ENCODE measurements at places on chromosomes 7 and 10. TPM values are rescaled to one million over a fixed set of nuclear protein-coding genes. Genes with fewer than 3 reads are reported as not detected.

The MYH16 gene
- total RNA-seq = not detected

The CNPY1 gene
- not detected for total RNA-seq

The TCAF2 gene
- 20.2 TPM for total RNA-seq

The PLEKHS1 gene
- total RNA-seq = not detected

The C10orf143 gene
- total RNA-seq = 4.0 TPM

The GRID2IP gene
- total RNA-seq = 0.24 TPM

The PSMA2 gene
- 33.7 TPM for total RNA-seq

DNA sequence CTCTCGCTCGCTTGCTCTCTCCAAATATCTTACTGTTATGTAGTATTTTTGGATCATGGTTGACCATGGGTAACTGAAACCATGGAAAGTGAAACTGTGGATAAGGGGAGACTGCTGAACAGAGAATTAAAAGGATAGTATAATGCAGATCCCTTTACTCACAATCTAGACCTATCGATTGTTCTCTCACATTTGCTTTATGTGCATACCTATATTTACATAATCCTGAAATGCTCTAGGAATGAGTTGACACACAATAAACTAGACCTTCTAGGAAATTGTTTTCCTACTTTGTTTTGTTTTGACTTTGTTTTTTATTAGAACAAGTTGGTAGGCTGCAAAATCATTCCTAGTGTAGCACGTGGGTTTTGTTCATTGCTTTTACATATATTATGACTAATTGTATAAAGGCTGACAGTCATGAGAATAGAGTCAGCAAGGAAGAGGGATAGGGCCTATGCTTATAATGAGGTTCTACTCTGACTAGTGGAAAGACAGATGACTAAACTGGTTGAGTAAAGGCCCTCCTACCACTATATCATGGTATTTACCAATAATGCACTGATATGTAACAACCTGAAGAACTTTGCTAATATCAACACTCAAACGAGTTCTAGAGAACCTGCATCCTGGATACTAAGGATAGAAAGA lies 175.3 kb upstream of the TARP start:
- no peak overlapping the region for H3K27ac ChIP-seq
- no peaks in the 10 kb centered on the region for H3K36me3 ChIP-seq
- no peak overlapping the region for H3K4me3 ChIP-seq

DNA sequence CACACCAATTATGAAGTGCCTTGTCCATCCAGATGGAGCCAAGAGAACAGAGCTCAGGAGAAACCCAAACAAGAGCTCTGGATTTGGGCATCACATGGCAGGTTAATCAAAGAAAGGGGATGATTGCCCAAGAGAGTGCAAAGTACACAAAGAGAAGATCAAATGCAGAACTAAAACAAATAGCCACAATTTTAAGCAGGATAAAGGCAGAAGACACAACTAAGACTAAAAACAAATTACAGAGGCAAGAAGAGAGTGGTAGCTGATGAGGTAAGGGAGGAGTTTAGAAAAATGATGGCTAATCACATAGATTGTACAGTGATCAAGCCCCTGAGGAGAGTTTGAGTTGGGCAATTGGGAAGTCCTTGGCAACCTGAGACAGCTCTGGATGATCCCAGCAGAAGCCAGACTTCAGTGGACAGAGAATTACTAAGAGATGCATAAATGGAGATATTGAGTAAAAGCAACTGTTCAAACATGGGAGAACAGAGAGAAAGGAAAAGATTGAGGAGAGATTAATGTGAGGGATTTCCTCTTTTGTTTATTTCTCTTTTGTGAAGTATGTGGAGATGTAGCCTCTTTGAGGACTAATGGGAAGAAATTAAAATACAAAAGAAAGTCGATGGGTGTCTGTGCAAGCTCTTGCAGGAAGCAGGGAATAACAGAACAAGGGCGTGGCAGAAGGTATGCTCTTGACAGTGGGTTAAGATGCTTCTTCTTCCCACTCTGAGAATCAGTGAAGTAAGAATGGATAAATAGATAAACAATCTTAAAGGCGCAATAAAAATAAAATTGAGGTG lies 101.9 kb downstream of the LRRN3 start:
- no peaks in the 10 kb centered on the region for H3K4me1 ChIP-seq
- H3K4me3 ChIP-seq = no peak overlapping the region
- DNase-seq = no peak
- H3K27ac ChIP-seq = no peak overlapping the region
- H3K27me3 ChIP-seq = no peaks in the 10 kb centered on the region

DNA sequence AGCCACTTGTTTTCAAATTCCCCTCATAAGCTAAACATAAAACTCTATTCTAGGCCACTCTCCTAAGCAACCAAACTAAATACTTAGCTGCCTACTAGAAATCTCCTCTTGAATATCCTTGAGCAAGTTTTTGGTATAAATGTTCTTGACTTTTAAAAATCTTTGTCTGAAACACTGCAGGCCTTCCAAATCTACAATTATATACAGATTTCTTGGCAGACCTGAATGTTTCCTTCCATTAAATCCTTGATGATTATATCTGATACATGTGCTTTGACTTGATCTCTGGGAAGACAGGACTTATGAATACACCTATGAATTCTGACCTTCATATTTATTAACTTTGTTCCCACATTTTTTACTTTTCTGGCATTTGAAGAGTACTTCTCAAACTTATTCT lies 314.5 kb downstream of the CACNA2D1 start:
- H3K36me3 ChIP-seq = no peaks in the 10 kb centered on the region
- DNase-seq = no peak
- H3K27ac ChIP-seq = no peak overlapping the region
- no peak overlapping the region for H3K4me3 ChIP-seq

GRCh38 chr7:8314566-8314965 lies 52.6 kb upstream of the ICA1 start:
- H3K36me3 ChIP-seq = no peaks in the 10 kb centered on the region
- H3K27ac ChIP-seq = no peak overlapping the region
- H3K4me1 ChIP-seq = no peaks in the 10 kb centered on the region
- peaks cover 5% of the 10 kb centered on the region for H3K27me3 ChIP-seq
- no peak overlapping the region for H3K4me3 ChIP-seq

GRCh38 chr7:158530800-158531609 lies 56.6 kb downstream of the PTPRN2 start:
- no peaks in the 10 kb centered on the region for H3K4me1 ChIP-seq
- no peak overlapping the region for H3K27ac ChIP-seq
- H3K36me3 ChIP-seq = no peaks in the 10 kb centered on the region
- no peak for DNase-seq

- H3K27ac ChIP-seq = no peak overlapping the region
- H3K4me3 ChIP-seq = no peak overlapping the region
- no peak for DNase-seq
- H3K36me3 ChIP-seq = no peaks in the 10 kb centered on the region
Measured at GRCh38 chr10:5628451-5629302, 37.7 kb downstream of the ASB13 start.

- H3K27me3 ChIP-seq = no peaks in the 10 kb centered on the region
- DNase-seq = no peak
- H3K4me1 ChIP-seq = no peaks in the 10 kb centered on the region
- no peaks in the 10 kb centered on the region for H3K36me3 ChIP-seq
Measured at GRCh38 chr7:66748791-66749190, 8.3 kb downstream of the RABGEF1 start.

DNA sequence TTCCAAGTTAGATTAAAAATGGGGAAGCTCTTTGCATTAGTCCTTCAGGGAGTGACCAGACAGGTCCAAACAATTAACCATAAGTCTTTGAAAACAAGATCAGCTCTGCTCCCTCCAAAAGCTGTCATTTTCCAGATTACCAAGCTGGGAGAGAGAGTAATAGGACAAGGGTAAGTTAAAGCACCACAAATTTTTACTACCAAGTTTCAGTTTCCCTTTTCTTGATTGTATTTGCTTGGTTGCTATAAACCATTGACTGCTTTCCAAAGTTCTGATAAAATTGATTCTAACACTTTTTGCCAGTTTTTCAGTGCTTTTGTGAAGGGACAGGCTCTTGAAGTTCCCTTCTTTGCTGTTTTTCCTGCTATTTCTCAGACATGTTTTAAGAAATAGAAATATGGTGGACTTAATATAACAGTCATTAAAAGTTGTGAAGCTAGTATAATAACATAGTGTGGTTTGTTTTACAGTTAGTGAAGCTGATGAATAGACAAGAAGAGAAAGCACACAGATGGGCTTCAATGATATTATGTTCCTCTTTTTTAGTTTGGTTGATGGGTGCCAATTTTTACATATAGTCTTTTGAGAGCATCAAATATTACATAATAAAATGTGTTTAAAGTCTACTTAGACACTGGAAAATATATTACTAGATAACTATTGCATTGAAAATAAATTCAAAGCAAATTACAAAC lies 40.0 kb upstream of the ZNF365 start:
- H3K27me3 ChIP-seq = no peaks in the 10 kb centered on the region
- no peak overlapping the region for H3K4me3 ChIP-seq
- no peaks in the 10 kb centered on the region for H3K36me3 ChIP-seq
- H3K27ac ChIP-seq = no peak overlapping the region

DNA sequence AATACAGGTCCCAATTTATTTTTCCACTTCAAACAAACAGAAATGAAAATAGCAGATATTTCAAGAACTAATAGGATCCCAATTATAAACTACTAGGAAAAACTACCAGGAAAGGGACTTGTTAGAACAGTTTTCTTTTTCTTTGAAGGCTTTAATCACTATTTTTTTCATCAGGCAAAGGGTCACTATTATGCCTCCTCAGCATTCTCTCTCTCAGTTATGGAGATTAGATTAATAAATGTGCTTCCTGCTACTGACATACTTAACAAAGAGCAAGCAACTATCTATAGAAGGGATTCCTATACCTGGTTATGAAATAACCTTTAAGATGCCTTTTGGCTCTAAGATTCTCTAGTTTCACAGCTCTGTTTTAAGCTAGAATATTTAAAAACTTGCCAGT lies 71.0 kb upstream of the OGDHL start:
- no peak for DNase-seq
- no peaks in the 10 kb centered on the region for H3K27me3 ChIP-seq
- no peak overlapping the region for H3K27ac ChIP-seq
- H3K36me3 ChIP-seq = no peaks in the 10 kb centered on the region

DNA sequence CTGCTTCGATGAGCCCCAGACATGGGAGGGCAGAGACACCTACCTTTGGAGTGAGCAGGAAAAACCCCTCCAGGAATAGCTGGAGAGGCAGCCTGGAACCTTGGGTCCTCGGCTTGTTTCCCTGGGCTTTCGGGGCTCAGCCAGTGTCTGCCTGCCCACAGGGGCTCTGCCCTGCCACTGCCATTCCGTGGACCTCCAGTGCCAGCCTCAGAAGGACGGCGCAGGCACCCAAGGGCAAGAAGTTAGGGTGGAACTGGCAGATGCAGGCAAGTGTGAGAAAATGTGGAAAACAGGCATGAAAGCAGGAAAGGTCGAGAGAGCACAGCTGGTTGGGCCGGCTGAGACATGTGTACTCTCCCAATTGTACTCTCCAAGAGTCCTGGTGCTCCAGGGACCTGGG lies 281.5 kb downstream of the GRID1 start:
- no peak for DNase-seq
- no peak overlapping the region for H3K27ac ChIP-seq
- H3K27me3 ChIP-seq = no peaks in the 10 kb centered on the region
- no peaks in the 10 kb centered on the region for H3K4me1 ChIP-seq
- H3K4me3 ChIP-seq = no peak overlapping the region
- H3K36me3 ChIP-seq = no peaks in the 10 kb centered on the region
